ENCODE measurements at places on chromosomes 1 and 21.

DNA sequence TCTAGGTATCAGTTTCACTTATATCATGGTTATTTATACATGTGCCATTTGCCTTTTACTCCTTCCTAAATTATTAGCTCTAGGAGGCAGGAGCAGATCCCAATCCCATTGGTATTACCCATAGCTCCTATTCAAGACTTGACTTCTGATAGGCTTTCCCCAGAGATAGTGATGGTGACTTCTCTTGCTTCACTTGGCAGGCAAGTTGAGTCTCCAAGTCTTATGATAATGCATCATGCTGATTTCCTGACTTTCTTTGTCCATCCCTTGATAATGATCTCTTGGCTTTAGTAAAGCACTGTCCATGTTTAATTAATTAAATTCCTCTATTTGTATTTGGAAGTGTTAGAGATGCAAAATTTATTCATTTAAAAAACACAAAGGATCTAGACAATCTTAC lies 253.5 kb upstream of the ADAMTS5 start:
- DNase-seq, result peak; percentile 51

DNA sequence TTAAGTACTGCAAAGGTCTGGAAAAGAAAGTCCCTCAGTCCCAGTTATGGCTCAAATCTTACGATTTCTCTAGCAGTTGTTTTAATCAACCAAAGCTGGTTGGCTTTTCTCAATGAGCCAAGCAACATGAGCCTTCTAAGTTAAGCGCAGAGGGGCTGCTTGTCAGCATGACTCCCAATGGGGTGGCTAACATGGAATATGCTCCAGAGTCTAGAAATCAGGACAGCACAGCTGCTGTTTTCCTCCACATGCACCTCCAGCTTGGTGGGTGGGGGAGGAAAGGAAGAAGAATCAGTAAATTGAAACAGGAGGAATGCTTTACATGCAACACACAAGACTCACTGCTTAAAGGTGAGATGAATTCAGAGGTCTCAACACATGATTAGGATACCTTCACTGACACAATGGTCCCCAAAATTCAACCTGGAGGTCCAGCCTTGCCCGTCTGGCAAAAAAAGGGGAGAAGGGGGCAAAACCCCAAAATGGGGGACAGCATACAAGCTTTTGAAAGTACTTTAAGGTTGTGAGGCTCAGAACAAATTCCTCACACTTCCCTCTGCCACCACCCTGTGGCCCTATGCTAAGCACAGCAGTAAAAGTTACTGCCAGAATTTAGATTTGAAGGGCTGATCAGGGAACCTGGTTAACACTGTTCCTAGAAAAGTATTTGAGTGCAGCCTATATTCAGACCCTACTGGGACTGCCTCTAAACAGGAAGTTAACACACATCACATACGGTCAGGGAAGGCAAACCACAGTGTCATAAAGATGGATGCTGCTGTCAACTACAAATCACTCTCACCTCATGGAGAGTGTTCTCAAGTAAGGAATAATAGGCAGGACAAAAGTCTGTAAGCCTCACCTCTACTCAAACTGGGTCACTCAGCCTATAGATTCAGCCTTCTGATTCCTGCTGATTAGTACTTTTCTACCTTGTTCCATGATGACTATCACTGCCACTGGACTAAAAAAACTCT lies 2.6 kb downstream of the GATAD2B start:
- no peak for DNase-seq

DNA sequence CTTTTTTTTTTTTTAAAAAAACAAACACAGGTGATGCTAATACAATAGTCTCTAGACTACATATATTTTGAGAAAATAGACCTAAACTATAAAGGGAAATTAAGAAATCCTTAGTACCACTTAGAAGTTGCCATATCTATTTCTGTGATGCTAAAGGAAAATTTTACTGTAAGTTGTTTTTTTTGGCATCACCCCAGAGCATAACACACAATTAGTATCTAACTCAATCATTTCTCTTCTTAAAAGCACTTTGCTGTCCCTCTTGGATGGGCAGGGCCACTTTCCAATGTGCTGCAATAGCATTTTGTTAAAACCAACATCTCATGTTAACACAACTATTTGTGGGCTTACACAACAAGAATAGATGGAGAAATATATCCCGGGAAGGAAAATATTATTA lies 91.9 kb downstream of the GABPA start:
- DNase-seq, result no peak

- DNase-seq, result no peak
Observed at GRCh38 chr1:71766748-71767147, 515.6 kb downstream of the NEGR1 start.

DNA sequence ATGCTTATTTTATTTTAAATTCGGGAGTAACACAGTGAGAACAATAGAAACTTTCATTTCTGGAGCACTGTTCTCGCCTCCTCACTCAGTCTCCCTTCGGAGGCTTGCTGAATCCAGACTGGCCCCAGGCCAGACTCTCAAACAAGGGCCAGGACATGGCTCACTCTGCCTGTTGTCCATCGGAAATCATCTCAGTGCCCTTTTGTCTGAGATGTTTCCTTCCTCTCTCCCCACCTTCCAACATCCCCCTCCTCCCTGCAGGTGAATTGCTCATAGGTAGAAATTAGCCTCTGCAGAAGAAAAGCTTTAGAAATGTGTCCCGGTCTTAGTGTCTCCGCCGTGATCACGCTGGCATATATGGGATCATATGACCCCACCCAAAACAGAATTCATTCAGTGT lies 55.2 kb downstream of the ERG start:
- DNase-seq, result no peak

DNA sequence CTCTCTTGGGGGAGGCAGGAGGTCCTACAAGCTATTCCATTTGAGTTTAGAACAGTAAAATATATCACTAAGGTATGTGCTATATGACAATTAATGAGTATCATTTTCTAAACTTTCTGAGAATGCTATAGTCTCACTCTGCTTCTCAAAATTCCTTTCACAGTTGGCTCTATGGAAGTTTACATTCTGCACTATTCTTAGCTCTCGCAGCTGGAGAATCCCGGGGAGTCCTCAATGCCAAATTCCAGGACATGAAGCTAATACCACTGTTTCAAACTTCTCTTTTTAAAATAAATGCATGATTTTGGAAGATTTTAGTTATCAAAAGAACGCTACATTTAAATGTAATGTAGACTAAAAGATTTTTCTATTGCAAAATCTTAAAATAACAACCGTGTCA lies 22.4 kb upstream of the PALMD start:
- no peak for DNase-seq

DNA sequence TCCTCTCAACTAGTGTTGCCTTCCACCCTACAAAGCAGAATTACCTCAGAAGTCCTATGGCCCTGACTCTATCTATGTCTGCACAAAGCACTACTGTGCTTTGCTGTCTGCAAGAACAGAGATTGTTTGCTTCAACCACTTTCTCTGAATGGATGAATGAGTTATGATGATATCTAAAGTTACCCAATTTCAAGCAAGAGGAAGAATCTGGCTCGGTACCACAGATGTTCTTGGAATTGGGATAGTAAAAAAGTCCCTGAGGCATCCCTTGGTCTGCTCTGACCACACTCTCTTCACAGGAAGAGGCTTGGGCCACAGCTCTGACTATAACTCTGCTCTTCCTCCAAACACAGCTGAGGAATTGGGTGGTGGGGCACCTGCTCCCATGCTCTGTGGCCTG lies 31.2 kb downstream of the MTARC1 start:
- peak; percentile 57 for DNase-seq

DNA sequence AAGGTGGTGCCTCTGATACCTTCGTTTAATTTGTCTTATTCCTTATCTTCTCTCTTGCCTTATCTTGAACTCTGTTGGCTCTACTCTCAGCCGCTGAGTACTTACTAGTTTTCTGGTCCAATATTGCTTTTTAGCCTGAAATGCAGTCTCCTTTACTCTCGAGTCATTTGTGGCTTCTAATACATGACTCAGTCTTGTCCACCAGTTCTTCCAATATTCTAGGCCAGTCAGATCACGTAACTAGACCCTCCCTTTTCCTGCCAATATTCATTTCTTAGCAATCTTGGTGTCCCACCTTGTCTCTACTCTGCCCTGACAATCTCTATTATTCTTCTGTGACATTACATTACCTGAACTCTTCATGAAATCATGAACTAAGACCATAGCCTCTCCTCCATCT lies 555.8 kb downstream of the DPYD start:
- DNase-seq, result no peak

GRCh38 chr1:89844241-89844807 lies 23.5 kb downstream of the LRRC8D start:
- no peak for DNase-seq

- no peak for DNase-seq
Observed at GRCh38 chr1:89466307-89466930, 58.2 kb upstream of the LRRC8B start.

DNA sequence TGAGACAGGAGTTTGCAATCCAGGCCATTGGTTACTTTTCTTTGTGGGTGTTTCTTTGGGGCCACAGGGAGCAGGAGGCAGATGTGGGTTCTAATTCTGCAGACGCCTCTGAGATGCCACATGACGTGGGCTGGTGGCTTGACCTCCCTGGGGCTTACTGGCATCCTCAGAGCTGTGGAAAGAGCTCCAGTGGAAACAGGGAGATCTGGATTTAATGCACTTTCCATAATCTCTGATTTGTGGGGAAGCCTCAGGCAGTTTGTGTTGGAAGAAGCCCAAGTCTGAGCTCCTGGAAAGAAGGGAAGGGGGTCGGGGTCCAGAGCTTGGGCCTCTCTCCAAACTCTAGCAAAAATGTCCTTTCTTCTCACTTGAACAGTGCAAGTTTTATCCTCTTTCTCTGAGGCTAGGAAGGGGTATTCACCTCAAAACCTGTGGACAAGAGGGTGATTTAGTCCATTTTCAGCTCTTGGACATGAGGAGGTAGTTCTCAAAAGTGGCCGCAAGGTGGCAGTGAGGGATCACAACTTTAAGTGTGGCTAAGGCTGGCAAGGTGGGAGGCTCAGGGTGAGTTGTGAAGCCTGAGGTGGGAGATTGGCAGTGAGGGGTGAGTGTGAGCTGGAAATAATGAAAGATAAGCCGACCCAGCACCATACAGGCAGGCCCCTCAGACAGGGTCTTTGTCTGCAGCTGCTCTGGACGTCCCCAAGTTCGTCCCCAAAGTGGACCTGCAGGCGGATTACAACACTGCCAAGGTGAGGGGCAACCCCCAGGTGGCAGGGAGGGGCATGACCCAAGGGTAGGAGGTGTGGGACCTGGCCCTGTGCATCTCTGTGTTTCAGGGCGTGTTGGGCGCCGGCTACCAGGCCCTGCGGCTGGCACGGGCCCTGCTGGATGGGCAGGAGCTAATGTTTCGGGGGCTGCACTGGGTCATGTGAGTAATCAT lies 9.2 kb downstream of the IKBKE start:
- peak; percentile 75 for DNase-seq

- DNase-seq, result no peak
Observed at GRCh38 chr1:184789884-184790283, 35.2 kb upstream of the EDEM3 start.

GRCh38 chr1:30803562-30803961 lies 46.0 kb upstream of the LAPTM5 start:
- DNase-seq, result no peak

GRCh38 chr1:205706601-205707502 lies 26.5 kb upstream of the SLC45A3 start:
- no peak for DNase-seq

GRCh38 chr21:31480228-31480627 lies 136.2 kb upstream of the TIAM1 start:
- no peak for DNase-seq

GRCh38 chr1:168687816-168688215 lies 41.2 kb downstream of the DPT start:
- no peak for DNase-seq

DNA sequence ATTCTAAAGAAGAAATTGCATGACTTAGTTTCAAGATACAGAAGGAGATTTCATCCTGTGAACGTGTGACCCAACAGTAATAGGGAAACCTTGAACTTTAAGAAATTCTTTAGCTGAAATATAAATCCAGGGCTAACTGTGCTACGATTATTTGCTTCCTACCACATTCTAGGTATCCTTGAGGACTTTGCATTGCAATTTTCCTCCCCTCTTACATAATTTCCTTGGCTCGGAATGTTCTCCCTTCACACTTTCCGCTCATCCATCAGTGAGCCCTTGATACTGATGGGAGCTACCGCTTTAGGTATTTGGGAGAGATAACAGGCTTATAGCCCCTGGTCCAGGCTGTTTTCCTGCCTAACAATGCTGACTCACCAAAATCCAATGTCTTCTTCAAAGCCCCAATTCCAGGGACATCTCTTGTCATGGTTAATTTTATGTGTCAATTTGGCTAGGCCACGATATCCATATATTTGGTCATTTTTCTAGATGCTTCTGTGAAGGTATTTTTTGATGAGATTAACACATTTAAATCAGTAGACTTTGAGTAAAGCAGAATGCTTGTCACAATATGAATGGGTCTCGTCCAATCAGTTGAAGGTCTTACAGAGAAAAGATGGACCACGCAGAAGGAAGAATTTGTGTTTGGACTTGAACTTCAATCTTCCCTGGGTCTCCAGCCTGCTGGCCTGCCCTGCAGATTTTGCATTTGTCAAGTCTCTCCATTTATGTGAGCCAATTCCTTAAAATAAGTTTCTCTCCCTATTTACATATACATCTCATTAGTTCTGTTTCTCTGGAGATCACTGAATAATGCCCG lies 121.2 kb downstream of the PTPN14 start:
- DNase-seq, result no peak

DNA sequence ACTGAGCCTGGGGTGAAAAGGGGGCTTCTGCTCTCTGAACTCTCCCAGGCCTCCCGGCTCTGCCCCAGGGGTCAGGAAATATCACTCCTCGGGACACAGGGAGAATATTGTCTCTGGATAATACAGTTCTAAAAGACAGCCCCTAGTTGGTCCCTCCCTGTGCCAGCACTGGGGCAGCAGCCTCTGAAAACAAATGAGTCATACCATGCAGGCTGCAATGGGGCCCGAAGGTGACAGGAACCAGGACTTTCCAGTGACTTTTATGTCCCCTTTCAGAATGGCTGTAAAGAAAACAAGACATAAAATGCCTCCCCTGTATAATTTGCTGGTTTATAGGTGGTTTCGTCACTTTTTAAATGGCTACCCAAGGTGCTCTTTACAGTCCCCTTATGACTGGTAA lies 360.0 kb downstream of the NPHP4 start:
- no peak for DNase-seq

DNA sequence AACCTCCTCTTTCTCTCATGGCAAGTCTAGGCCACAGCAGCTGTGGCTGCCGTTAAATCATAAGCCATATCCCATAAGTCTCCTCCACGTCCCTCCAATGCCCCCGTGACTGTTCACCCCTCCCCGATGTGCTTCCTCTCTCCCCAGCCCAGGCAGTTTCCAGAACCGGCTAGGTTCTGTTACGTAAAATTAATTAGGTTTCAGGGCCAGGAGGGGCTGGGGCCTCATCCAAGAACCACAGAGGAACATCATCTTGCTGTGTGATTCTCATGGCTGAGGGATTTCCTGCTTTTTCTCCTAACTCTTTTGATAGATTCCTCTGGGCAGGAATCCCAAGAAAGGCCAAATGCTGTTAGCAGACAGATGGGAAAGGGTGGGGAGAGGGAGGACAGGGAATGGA lies 141.8 kb upstream of the AJAP1 start:
- no peak for DNase-seq

- no peak for DNase-seq
Observed at GRCh38 chr1:113129529-113130185, 56.7 kb downstream of the LRIG2 start.

GRCh38 chr1:206714331-206715058 lies 29.8 kb downstream of the MAPKAPK2 start:
- no peak for DNase-seq
